Stimulated activated CD4-positive, alpha-beta T cell treated with anti-CD3 and anti-CD28 coated beads, Interleukin-15, amount 100 ng/mL, for 1 hour (primary cell): ENCODE measurements at places on chromosomes 12 and 14.

- DNase-seq, result no peak
These were observed 96.9 kb upstream of the FGD4 start for GRCh38 chr12:32302218-32303173.

DNA sequence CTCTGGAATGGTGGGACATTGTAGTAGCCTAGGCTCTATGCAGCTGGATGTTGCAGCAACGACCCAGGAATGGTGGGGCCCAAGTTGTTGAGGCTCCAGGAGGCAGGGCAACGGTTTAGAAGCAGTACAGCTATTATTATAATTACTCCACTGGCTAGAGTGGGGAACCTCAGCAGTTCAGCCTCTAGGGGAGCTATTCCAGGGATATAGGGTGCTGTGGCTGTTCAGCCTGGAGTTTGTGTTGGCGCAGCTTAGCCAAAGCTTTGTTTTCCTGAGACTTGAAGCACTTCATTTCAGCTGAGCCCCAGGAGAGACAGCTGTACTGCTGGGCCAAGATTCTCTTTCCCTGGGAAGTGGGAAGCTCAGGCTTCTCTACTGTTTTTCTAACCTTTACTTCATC is 1023.0 kb upstream of the ATXN7L3B start:
- no peak for DNase-seq

DNA sequence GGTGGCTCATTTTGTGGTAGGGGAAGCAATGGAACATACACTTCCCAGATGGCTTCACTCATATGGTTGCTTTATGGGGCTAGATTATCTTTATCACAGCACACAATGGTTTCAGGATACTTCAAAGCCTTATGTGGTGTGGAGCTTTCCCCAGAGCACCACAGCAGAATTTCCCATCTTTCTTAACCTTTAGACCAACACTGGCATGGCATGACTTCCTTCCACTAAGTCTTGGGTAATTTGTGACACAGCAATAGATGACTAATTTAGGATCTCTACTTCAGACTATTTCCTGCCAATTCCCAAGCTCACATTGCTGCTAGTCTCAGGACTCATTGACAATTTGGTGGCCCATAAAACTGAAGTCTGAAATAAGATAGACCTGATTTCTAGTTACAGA is 36.9 kb upstream of the DCN start:
- no peak for DNase-seq

DNA sequence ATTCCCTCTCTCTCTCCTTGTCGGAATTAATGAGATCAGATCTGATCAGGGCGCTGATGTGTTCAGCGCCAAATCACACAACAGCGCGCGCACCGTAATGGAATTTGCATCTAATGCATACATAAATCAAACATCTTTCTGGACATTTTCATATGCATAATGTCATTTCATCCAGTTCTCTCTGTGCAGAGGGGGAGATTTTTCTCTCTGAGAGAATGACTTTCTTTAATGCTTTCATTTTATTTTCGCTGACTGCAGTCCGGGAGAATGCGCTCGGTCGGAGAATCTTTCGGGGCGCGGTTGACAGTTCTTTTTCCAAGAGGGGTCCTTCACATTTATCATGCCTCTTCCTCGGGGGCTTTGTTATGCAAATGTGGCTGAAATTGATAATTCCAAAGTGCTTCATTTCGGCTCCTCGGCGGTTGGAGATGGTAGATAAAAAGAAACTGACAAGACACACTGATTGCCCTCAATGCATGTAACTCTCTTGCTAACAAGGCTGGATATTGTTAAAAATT is 615.9 kb downstream of the VRK1 start:
- no peak for DNase-seq

GRCh38 chr12:88299567-88300101 is 157.5 kb downstream of the TMTC3 start:
- no peak for DNase-seq

GRCh38 chr12:82448911-82449578 is 90.7 kb downstream of the METTL25 start:
- no peak for DNase-seq

DNA sequence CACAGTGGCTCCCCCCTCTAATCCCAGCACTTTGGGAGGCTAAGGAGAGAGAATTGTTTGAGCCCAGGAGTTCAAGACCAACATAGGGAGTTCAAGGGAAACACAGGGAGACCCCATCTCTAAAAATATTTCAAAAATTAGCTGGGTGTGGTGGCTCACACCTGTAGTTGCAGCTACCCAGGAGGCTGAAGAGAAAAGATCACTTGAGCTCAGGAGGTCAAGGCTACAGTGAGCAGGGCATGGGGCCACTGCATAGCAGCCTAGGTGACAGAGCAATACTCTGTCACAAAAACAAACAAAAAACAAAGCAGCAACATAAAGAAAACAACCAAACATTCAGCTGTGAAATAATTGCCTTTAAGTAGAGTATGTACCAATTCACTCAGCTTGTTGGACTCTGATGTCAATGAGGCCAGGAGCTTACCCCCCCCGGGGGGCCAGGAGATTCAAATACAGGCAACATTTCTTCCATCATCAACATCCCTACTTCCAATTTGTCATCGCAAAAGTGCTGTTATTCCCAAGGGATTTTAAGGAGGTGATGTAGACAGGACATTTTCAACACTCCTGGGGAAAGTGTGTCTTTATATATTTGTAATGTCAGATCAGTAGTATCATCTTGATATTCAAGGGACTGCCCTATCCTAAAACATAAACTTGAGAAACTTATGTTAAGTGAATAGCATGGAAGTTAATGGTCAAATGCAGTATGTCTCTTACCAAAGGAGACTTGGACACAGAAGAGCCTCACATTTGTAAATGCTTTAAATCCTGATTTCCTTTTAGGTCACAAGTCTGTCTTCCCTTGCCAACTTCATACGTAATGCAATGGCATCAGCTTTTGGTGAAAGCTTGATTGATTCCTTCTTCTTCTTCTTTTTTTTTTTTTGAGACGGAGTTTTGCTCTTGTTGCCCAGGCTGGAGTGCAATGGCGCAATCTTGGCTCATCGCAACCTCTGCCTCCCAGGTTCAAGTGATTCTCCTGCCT is 40.6 kb upstream of the AEBP2 start:
- DNase-seq, result no peak

- DNase-seq, result peak; percentile 45
These were observed 16.1 kb downstream of the GPR68 start for GRCh38 chr14:91228112-91229004.

DNA sequence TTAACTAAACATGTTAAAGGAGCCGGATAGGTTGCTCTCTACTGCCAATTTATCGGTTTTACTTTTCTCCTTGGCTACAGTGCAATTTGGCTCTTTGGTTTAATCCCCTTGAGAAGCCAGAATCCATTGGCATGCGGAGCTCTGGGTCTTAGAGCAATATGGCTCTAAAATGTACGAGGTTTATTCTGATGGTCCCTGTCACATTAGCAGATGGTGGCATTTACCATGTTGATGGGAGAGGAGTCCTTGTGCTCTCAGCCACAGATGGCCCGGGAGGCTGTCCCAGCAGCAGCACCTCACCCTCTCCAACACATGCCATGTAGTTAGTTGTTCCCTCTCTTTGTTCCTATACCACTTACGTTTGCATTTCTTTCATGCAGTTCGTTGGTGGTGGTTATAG is 179.7 kb downstream of the RGS6 start:
- DNase-seq, result no peak

DNA sequence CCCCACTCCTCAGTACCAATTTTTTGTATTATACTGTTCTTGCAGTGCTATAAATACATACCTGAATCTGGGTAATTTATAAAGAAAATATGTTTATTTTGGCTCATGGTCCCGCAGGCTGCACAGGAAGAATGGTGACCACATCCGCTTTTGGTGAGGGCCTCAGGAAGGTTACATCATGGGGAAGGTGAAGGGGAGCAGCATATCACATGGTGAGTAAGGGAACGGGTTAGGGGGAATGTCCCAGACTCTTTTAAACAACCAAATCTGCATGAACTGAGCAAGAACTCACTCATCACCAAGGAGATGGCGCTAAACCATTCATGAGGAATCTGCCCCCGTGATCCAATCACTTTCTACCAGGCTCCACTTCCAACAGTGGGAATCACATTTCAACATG is 40.0 kb downstream of the OSBPL8 start:
- DNase-seq, result no peak

DNA sequence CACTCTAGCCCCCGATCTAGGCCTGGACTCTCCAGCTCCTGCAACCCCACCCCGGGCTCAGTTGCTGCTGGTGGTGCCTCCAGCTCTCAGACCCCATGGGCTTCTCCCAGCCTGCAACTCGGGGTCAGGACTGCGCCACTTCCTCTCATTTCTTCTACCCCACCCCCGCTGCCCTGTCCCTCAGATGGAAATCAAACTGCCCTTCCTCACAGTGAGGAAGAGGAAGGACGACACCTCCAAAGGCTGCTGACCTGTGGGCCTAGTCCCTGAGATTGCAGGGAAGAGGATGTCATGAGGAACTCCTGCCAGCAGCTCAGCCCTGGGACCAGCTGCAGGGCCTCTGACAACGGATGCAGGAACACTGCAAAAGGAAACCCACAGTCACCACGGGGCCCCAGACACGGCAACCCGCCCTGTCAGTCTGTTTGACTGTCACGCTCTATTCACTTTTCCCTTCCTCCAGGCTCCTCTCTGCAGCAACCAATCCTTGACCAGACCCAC is 29.3 kb upstream of the PNMA1 start:
- peak; percentile 41 for DNase-seq

- DNase-seq, result no peak
These were observed 360.9 kb downstream of the RPL10L start for GRCh38 chr14:46290706-46291105.

GRCh38 chr12:67148265-67148664 is 120.9 kb upstream of the CAND1 start:
- no peak for DNase-seq

GRCh38 chr12:51868821-51869495 is 18.9 kb upstream of the ANKRD33 start:
- DNase-seq, result no peak

GRCh38 chr14:60317609-60318008 is 68.6 kb downstream of the PPM1A start:
- no peak for DNase-seq

GRCh38 chr14:91911474-91912032 is 35.9 kb downstream of the FBLN5 start:
- DNase-seq, result no peak

DNA sequence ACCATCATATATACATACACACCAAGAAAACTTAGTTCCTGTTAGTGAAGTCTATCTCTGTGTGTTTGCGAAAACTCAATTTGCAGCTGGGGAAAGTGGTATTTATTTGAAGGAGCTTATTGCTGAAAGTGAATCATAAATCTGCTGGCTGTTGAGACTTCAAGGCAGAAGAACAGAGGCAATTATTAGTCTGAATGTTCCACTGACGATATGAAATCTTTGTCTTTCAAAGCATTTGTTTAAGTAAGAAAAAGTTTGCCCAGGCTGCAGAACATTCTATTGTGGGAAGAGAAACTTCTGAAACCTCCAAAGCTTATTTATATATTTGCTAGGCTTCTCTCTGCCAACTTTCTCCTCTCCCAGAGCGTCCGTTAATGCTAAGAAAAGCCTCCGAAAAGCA is 255.7 kb upstream of the TMPO start:
- no peak for DNase-seq

GRCh38 chr14:106883218-106883692 is 1356.9 kb downstream of the TMEM121 start:
- DNase-seq, result no peak

- no peak for DNase-seq
These were observed 37.4 kb upstream of the SELPLG start for GRCh38 chr12:108671110-108671509.

- DNase-seq, result no peak
These were observed 44.8 kb downstream of the FBXW8 start for GRCh38 chr12:116955382-116956021.

- no peak for DNase-seq
These were observed 220.8 kb downstream of the BTG1 start for GRCh38 chr12:91924827-91925226.

GRCh38 chr12:109930028-109930800 is 30.1 kb downstream of the TCHP start:
- DNase-seq, result no peak

GRCh38 chr12:67765776-67766766 is 117.5 kb downstream of the DYRK2 start:
- no peak for DNase-seq

GRCh38 chr14:102802834-102803523 is 25.7 kb downstream of the TRAF3 start:
- DNase-seq, result no peak
